Myocyte (in vitro differentiated cells): ENCODE measurements at places on chromosomes 12 and 14.

- peak; percentile 55 for DNase-seq
These were observed 32.1 kb downstream of the BAZ1A start for GRCh38 chr14:34843011-34843554.

- DNase-seq: no peak
These were observed 7.6 kb downstream of the FCF1 start for GRCh38 chr14:74720526-74720925.

DNA sequence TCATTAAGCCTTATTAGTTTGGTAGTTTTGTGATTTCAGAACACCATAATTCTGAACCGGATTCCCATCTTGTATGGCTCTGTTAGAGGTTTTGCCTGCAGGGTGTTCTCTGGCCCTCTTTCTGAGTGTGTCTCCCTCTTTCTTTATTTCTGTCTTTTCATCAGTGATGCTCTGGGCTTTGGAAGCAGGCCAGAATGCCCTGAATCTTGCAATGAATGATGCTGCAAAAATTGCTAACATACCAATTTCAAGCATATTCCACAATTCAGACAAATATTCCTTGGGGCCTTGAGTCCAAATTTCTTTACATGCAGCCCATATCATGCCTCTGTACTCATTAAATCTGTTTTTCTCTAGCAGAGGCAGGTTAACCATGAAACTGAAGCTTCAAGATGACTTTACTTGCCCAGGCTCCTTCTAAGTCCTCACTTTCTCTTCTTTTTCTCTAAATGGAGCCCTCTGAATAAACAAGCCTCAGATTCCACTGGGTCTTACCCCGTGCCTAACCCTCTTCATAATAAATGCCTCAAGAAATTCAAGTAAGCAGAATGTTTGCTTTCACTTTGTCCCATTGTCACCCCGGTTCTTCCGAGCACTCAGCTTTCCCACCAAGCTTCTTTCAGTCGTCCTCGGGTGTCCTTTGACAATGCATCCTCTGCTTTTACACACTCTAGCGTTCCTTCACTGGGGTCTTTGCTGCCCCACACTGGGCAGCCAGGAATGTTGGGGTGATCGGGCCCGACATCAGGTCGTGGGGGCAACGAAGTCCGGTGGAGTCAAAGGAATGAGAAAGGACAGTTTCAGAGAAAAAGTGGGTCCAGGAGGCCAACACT is 78.8 kb upstream of the SLC38A4 start:
- DNase-seq: no peak

GRCh38 chr14:56118611-56119181 is 485 bp downstream of the PELI2 start:
- no peak for DNase-seq

- no peak for DNase-seq
These were observed 25.4 kb downstream of the SRRM4 start for GRCh38 chr12:119006746-119007145.

DNA sequence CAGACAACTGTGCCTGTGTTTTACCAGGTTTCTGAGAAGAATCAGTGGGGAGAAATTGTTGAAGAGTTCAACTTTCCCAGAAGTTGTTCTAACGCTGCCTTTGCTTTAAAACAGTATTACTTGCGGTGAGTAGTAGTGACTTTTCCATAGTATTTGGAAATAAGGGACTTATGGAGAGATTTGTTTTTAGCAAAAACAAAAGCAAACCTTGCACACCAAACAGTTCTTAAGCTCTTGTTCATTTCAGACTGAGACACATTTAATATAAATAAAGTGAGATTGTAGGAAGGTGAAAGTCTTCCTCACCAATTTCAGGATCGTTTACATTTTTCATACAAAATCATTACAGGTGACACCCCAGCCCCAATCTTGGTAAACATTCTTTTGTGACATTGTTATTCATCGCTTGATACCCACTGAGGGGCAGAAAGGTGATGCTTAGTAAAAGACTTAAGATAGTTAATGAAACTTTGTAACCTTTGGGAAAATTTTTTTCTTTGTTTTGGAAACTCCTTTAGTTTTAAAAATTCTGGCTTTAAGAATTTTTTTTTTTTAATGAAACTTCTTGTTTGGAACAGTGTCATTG is 1.8 kb downstream of the ARID2 start:
- peak; percentile 6 for DNase-seq

DNA sequence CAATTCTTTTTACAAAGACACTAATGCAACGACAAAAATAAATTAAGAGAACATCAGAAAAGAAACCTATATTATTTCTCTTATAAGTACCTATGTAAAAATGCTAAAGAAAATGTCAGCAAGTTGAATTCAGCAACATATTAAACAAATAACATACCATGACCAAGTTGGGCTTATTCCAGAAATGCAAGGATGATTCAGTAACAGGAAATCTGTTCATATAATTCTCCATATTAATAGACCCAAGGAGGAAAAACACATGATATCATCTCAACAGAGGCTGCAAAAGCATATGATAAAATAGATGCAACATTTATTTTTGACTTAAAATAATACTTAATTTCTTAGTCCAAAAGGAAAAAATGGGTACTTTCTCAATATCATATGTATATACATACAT is 25.1 kb upstream of the GPHB5 start:
- DNase-seq: no peak

DNA sequence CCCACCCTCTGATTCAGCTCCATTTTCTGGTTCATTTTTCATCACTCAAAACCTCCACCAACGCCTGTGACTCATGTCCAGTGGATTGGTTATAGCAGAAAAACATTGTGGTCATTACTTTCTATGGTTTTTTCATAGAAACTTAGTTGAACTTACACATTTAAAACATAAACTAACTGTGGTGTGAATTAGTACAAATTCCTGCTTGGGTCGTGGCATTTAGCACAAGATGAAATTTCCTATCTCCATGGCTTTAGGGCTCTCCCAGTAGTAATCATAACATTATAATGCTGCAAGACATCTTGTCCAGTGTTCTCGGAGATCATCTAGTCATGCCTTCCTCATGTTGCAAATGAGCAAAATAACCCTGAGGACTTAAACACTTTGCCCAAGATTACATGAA is 7.1 kb downstream of the RNASE7 start:
- DNase-seq: no peak

- no peak for DNase-seq
These were observed 65.9 kb downstream of the FOXN3 start for GRCh38 chr14:89351221-89351515.

- peak; percentile 40 for DNase-seq
These were observed 982 bp downstream of the BCL7A start for GRCh38 chr12:122022393-122023338.

- DNase-seq: no peak
These were observed 278.5 kb downstream of the ADAMTS20 start for GRCh38 chr12:43273467-43273866.

GRCh38 chr14:92680781-92681650 is 67.4 kb downstream of the LGMN start:
- DNase-seq: peak; percentile 70

- peak; percentile 94 for DNase-seq
These were observed 68.7 kb downstream of the NIN start for GRCh38 chr14:50762001-50762930.

- DNase-seq: peak; percentile 24
These were observed 15.3 kb upstream of the SPIC start for GRCh38 chr12:101459642-101460346.

DNA sequence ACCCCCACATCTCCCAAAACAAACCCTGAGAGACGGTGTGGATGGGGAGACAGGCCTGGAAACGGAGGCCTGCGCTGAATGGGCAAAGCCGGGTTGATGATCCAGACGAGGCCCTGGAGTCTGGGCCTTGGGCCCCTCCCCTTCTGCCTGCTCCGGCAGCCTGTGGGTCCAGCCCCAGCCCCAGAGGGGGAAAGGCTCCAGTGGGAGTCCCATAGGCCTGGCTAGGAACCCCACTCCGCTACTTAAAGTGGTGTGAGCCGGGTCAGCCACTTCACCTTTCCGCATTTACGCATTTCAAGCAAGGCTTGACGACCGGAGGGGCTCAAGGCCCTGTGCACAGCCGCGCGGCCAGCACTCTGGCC is 695 bp upstream of the TNFAIP2 start:
- DNase-seq: no peak
